ENCODE measurements at places on chromosomes 13 and 19.

GRCh38 chr19:12784394-12784870 lies 6.9 kb upstream of the JUNB start:
- DNase-seq = no peak

- peak; percentile 57 for DNase-seq
Observed at GRCh38 chr19:8423817-8424223, 10.7 kb downstream of the MARCHF2 start.

GRCh38 chr19:1016647-1017114 lies 4.2 kb downstream of the TMEM259 start:
- DNase-seq = no peak

- DNase-seq = no peak
Observed at GRCh38 chr13:78576261-78576660, 27.1 kb downstream of the POU4F1 start.

DNA sequence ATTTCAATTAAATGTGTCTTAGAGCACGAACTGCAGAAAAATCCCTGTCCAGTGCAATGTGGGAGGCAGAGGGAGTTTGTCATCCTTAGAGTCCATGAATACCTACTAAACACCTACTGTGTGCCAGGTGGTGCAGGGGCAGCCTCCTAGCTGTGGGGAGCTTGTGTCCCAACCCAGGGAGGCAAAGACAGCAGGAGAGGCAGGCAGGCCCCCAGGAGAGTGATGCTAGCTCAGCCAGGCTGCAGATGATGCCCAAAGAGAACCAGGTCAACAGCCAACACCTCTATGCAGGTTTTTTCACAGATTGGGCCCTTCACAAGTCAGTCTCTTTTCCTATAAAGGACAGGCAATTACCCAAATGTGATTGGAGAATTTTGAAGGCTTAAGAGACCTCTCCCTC lies 108.2 kb upstream of the UQCRFS1 start:
- no peak for DNase-seq

DNA sequence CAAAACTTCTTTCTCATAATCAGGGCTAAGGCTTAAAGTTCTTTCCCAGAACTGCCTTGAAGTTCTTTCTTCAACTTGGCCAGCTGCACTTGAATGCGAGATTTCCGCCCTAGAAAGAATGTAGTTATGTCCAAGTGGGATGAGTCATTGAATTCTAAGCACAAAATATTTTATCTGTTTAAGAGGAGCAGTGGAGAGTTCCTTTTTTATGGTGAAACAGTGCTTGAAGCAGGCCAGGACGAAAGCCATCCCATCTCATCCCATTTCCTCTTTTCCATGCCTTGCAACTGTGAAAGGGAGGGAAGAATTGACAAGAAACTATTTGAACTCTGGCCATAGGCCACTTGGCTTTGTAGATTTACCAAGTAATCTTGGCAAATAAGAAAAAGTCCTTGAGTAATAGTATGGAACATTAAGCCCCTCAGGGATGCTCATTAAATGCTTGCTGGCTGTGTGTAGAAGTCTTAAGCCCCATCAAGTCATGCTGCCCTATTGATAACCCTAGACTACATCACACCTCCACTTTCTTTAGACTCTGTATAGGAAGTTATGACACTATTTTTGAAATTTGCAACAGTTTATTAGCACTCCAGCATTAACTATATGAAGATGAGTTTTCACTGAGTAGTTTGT lies 174.5 kb downstream of the KCTD12 start:
- no peak for DNase-seq

DNA sequence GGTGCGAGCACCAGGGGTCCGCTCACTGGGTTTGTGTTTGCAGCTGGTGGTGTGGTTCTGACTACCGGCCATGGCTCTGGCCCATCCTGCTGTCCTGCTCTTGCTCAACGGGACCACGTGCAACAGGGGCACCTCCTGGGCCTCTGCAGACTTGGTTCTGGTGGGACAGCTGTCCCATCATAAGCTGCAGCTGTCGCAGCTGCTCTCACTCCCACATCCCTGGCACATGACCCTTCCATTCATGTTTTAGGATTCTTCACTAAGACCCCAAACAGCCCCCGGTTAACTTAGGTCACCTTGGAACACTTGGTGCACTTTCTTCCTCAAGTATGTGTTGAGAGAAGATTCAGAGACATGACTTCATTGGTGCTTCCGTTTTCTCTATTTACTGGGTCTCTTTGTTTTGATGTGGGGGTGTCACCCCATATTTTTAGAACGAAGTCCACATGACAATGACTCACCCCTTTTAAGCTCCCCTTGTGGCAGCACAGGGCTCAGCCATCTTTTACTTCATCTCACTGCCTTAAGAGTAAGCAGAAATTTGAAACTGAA lies 68.4 kb upstream of the ARHGEF7 start:
- DNase-seq = no peak

DNA sequence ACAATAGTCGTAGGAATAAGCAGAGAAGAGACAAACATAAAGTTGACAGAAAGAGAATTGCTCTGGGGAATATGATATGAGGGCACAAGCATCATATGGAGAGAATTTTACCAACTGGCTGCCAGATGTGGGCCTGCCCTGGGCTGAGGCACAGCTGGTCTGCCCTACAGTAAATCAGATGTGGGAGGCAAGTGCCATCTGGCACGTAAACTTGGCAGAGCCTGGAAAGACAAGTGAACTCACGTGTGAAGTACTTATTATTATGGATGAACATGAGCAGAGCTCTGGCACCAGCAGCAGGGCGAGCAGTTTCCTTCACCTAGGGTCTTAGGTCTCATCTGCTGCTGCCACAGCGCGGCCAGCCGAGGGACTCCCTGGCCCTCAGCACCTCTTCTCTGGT lies 20.6 kb downstream of the PCDH8 start:
- DNase-seq = no peak

- DNase-seq = no peak
Observed at GRCh38 chr13:45280011-45280410, 61.0 kb downstream of the TPT1 start.

GRCh38 chr13:36207672-36208071 lies 6.7 kb downstream of the SOHLH2 start:
- no peak for DNase-seq

- DNase-seq = no peak
Observed at GRCh38 chr19:719636-720344, 11.1 kb downstream of the PALM start.

DNA sequence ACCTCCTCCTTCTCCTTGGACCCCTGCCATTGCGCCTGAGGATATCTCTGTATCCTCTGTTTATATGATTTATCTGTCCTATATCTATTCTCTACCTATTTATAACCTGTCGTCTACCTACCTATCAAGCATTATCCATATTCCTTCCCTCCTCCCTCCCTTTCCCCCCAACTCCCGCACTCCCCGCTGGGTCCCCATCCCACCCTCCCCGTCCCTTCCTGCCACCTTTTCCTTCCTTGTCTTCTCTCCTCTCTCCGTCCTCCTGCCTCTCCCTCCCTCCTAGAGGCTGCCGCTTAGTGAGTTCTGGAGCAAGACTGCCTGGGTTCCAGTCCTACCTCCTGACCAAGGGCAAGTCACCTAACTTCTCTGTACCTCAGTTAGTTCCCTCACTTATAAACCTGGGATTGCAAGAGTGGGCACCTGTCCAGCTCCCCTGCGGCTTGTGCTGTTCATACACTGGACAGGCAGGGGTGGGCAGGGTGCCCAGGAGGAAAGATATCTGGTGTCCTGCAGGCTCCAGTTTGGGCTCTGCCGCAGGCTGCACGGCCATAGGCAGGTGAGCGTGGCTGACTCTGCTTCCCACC lies 16.1 kb downstream of the TTYH1 start:
- DNase-seq = no peak

GRCh38 chr19:14654786-14655560 lies 19.7 kb downstream of the ADGRE3 start:
- DNase-seq = no peak

- DNase-seq = no peak
Observed at GRCh38 chr19:46025835-46026234, 3.0 kb upstream of the PGLYRP1 start.

DNA sequence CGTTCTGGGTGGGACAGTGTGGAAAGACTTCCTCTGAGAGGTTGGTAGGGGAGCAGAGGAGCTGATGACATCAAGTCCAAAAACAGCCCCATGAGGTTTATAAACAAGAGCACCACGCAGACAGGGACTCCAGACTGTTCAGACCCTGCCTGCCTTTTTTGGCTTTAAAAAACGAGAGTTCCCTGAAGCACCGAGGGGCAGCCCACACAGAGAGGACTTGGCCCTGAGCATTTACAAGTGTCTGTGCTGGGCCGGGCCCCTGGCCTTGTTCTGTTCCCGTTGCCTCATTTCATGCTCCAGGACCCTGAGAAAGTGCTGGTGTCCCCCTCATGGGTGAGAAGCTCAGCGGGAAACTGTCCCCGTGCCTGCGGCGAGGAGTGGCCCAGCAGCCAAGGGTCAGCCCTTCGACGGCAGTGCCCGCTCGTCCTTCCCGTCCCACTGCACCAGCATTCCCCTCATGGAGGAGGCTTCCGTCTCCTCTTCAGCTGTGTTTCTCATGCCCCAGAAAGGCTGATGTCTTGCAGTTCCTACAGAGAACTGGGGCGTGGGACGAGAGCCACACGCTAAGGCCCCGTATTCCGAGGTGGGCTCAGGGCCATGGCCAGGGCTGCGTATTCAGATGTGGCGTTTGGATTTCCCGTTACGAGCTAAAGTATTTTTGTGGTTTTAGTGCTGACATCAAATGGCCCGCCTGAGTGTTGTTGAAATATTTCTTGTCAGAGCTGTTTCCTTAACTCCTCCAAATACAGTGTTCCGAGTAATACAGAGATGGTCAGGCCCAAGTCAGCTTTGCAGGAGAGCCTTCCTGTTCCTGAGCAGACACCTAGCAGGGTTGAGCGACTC lies 93.5 kb downstream of the ATP11A start:
- no peak for DNase-seq

DNA sequence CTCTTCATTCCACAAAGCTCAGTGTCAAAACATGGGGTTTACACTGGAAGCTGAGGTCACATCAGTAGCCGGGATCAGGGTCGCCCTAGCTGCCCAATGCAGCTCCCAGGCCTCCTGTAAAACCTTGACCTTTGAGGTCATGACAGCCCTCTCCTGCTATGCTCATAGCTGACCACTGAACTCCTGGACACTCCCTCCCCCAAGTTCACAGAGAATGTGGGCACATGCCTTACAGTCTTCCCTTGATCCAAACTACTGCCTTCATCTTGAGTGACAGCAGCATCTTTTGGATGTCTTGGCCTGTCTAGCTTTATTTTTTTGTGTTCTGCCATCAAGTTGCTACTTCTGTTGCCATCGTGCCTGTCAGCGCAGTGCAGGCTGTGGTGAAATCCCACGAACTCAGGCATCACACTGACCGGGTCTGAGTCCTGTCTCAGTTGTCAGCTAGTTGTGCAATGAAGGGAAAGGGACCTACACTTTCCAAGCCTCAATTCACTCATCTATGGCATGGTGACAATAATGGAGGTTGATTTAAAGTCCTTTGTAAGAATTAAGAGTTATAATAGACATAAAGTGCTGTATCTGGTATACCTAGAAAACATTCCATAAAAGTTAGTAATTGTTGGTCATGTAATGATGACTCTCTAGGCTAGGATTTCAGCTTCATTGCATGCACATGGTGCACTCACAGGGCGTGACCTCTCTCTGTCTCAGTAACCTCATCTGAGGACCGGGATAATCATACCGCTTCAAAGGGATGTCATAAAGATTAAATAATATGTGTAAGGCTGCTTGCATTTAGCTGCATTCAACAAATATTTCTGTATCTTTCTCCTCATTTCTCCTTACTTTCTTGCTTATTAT lies 16.4 kb upstream of the ALOX5AP start:
- DNase-seq = peak; percentile 80

DNA sequence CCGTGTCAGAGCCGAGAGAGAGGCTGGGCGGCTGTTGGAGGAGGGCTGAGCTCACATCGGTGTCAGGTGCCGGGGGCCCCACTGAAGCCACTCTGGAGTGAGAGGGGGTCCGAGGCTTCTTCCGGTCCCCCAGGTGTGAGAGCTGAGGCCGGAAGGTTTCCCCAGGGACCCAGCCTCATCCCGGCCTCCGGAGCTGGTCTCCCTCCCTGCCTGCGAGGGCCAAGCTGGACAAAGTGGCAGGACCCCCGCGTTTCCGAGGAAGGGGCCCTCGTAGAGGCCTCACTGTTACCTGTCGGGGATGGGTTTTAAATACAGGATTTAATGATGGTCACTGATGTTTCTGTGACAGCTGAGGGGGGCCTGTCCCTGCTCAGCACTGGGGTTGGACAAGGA lies 6.6 kb downstream of the HCN2 start:
- no peak for DNase-seq

DNA sequence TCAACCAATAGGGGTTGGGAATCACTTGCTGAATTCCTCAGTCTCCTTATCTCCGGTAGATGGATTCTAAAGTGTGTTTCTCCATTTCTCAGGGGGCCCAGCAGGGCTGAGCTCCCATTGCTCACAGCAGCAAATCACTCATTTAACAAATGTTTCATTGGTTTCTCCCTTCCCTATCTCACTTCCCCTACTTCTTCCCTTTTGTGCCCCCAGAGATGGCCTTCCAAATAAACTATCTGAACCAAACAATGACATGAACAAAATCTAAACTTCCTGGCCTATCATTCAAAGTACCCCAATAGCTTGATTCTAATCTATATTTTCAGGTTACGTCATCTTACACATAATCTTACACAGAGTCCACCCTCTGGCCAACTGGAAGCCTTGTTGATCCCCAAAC lies 60.4 kb downstream of the DLEU7 start:
- no peak for DNase-seq

DNA sequence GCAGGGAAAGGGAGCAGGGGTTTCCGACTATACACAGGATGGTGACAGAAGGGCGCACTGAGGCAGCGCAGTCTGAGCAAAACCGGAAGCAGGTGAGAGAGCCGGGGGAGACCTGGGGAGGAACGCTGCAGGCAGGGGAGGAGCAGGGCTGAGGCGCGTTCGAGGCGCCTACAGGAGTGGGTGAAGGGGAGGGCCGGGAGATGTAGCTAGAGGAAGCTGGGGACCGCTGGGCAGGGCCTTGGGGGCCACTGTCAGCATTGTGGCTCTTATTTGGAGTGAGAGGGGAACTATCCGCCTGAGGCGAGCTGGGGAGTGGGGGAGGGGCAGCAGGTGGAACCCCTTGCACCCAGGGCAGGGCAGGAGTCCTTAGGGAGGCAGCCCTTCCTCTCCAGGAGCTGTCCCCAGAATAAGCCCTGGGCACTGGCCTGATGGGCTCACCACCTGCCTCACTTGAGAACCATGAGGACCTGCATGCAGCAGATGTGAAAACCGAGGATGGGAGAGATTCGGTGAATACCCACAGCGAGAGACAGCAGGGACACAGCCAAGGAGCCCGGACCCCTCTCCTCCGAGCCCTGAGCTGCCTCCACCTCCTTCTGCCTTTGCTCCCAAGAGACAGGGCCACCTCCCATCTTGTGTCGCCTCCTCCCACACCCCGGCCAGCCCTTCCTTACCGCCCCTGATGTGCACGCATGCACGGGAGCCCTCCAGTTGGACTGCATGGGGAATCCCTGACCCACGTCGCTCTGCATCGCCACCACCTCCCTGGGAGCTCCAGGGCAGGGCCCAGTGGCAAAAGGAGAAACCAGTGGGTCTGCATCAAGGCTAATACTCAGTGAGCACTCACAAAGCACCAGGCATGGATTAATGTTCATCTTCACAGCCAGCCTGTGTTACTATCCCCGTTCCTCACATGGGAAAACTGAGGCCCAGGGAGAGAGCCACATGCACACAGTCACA lies 10.3 kb downstream of the AKT2 start:
- no peak for DNase-seq

Data from Panc1 (cell line).